Sigmoid colon (tissue), 7 donors: ENCODE measurements at places on chromosomes 7 and 10. TPM values are rescaled to one million over a fixed set of nuclear protein-coding genes. Genes with fewer than 3 reads are reported as not detected.

DNA sequence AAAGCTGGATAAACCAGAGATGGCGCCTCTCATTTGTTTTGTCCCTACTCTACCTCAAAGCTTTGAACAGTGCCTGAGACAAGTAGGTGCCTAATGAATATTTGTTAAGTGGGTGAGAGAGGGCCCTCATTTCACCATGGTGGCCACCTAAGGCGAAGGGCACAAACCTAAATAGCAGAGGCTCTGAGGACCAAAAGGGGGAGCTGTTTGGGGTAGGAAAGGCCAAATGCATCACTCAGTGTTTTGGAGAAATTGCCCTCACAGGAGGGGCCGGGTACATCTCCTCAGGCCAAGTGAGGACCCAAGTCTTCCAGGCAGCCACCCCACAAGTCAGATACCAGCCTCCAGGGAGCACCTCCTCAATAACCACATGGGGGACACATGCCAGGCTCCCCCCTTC, 14.0 kb downstream of the IMPDH1 start:
- H3K4me1 ChIP-seq: no peaks in the 10 kb centered on the region
- no peaks in the 10 kb centered on the region for H3K27me3 ChIP-seq
- no peak for DNase-seq

DNA sequence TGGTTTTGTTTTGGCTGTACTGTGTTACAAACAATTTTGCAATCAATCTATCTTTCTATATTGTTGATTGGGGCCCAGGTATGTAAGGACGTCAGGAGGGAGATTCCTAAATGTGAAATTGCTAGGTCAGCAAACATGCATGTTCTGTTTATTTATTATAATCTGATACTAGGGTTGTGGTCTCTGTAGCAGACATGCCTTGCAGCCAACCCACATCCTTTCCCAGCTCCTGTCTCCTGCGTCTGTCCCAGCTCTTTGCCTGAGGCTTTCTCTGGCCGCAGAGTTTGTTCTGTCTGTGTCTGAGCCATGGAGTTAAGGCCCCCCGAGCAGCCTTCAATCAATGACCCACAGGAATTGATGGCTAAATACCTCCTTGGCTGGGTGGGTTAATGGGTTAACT, 124.0 kb upstream of the ZEB1 start:
- no peaks in the 10 kb centered on the region for H3K36me3 ChIP-seq
- no peak for DNase-seq
- no peaks in the 10 kb centered on the region for H3K27me3 ChIP-seq
- H3K4me3 ChIP-seq: no peak overlapping the region
- H3K4me1 ChIP-seq: no peaks in the 10 kb centered on the region

DNA sequence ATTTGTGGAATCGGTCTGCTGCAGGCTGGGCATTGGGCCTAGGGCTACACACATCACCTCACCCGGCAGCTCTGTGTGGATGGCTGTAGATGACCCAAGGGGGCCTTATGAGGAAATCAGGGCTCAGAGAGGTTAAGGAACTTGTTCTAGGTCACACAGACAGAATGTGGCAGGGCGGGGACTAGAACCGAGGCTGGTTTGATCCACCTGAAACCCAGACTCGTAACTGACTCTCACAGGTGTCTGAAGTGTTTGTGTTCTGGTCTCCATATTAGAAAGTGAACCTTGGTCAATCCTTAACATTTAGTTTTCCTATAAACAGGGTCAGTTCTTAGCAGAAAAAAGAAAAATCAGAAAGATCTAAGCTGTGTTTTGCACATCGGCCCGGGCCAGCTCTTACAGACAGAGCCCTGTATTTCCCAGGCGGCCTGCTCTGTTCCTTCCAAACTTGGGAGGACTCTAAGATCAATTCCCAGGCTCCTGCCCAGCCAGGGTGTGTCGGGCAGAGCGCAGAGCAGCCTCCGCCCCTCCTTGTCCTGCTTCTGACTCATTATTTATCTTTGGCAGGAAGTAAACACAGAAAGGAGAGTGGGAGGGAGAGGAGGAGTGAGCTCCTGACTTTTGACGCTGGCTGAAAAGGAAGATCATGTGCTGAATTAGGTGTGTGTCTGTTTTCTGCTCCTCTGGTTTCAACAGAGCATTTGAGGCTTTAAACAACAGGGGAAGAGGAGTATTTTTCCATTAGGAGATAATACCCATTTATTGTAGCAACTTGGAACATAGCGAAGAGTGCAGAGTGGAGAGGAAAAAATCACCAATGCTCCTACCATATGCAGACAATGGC, 74.1 kb downstream of the TACC2 start:
- H3K27ac ChIP-seq: peak overlapping the region; percentile 93
- DNase-seq: peak; percentile 97
- H3K4me3 ChIP-seq: no peak overlapping the region
- no peaks in the 10 kb centered on the region for H3K36me3 ChIP-seq
- H3K27me3 ChIP-seq: no peaks in the 10 kb centered on the region

DNA sequence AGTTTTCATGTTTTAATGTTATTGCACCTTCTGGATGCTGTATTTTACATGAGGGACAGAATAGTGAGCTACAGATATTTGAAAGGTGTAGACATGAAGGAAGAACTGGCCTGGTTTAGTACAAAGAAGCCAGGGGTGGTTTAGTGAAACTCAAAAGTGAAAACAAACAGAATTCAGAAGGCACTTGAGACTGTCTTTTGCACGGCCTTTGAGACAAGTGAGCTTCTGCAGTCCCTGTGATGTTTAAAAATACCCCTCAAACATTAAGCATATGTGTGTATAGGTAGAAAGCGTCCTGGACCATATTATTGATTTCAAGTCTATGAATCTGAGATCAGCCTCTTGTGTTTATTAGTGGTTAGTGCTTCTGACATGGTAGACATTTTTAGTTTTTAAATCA, 118.9 kb downstream of the CDK14 start:
- DNase-seq: no peak
- H3K27me3 ChIP-seq: no peaks in the 10 kb centered on the region
- no peak overlapping the region for H3K27ac ChIP-seq

DNA sequence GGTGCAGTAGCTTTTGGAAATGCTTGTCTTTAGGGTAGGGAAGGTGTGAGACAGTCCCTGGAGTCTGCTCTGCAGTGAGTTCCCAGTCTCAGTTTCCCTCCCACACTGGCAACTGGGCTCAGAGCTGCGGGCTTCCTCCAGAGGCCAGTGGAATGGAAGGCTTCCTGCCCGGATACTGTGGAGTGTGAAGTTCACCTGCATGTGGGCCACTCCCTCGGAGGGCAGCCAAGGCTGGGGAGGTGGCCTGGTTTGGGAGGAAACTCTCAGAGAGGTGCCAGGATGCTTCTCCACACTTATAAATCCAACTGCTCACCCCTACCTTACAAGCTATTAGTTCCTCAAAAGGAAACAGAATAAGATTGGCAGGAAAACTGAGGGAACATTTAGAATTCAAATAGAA, 18.1 kb upstream of the UBE2H start:
- H3K36me3 ChIP-seq: no peaks in the 10 kb centered on the region
- no peak for DNase-seq
- H3K27ac ChIP-seq: no peak overlapping the region
- H3K4me1 ChIP-seq: no peaks in the 10 kb centered on the region
- no peaks in the 10 kb centered on the region for H3K27me3 ChIP-seq

VIPR2 gene
- 15.0 TPM for total RNA-seq

GRCh38 chr7:106569500-106569929, 91.4 kb downstream of the CCDC71L start:
- H3K27me3 ChIP-seq: no peaks in the 10 kb centered on the region
- DNase-seq: no peak
- H3K4me3 ChIP-seq: no peak overlapping the region
- no peaks in the 10 kb centered on the region for H3K4me1 ChIP-seq

GRCh38 chr7:33905389-33906032, at the start of gene BMPER:
TSS of gene BMPER (plus strand) at chr7:33905539. CDS start at chr7:33905614, 75 bp downstream.
- H3K4me1 ChIP-seq: peaks cover 11% of the 10 kb centered on the region
- peak within 1 kb of the TSS; percentile 70 for H3K27ac ChIP-seq
- H3K4me3 ChIP-seq: peak within 1 kb of the TSS; percentile 74
- H3K27me3 ChIP-seq: no peaks in the 10 kb centered on the region

DNA sequence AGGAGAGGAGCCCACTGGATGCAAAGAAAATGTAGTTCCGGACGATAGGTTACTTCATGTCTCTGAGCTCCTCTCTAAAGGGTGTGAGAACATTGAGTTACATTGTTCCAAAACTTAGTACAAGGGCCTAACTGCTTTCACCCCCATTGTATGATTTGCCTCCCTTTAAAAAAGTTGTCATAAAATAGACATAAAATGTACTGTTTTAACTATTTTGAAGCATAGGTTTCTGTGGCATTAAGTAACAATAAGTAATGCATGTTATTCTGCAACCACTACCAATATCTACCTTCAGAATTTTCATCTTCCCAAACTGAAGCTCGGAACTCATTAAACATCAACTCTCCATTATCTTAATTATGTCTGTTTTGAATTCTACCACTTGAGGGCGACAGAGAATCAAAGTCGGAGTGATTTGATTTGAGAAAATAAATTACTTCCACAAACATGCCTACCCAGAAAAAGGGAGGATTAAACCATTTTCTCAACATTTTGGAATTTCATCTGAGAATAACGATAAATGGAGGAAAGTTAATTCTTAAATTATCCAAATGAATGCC, 2.7 kb downstream of the IGFBP1 start:
- no peak overlapping the region for H3K27ac ChIP-seq
- no peaks in the 10 kb centered on the region for H3K36me3 ChIP-seq
- peaks cover 8% of the 10 kb centered on the region for H3K27me3 ChIP-seq
- no peak overlapping the region for H3K4me3 ChIP-seq

GRCh38 chr7:158985583-158985982, 129.2 kb downstream of the DYNC2I1 start:
- no peak for DNase-seq
- no peaks in the 10 kb centered on the region for H3K4me1 ChIP-seq

DNA sequence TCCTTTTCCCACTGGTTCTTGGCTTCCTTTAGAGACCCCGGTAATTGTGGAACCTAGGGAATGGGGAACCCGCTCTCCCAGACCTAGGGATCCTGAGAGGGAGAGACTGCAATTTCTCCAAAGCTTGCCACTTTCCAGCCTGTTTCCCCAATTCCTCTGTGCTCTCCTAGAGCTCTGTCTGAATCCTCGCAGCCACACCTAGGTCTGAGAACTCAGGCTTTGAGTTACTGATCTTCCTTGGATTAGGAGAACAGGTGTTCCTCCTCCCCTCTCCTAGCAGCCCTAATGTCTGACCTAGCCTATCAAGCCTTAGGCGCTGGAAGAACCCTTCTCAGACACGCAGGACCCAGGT, 20.0 kb downstream of the WNT8B start:
- H3K36me3 ChIP-seq: peaks cover 8% of the 10 kb centered on the region

FANK1 gene
- 1.5 TPM for total RNA-seq

CELF2 gene
- 61.1 TPM for total RNA-seq
